ENCODE measurements at places on chromosomes 16 and 17. TPM values are rescaled to one million over a fixed set of nuclear protein-coding genes. Genes with fewer than 3 reads are reported as not detected.

DNA sequence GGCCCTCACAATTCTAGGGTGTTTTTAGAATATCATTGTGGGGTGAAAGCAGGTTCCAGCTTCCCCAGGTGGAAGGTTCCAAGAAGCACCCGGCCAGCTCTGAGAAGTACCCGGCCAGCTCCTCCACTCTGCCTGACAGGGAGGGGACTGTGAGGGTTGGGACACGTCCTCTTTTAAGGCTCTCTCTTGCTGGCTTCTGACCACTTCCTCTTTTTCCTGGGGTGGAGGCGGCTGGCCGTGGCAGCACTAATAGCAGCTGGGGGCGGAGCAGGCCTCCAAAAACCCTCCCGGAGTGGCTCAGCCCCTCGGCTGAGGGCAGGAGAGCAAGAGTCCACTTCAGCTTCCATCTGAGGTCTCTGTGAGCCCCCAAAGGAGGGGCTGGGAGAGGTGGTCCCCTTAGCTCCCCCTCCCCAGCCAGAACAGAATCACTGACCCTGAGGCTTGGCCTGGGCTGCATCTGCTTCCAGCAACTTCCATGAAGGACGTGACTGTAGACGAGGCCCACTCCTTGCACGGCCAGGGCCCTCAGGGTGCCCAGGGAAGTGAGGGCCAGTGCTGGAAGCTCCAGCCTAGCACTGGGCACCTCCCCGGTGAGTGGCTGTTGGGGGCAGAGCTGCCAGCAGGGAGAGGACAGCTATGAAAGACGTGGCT, 26.7 kb upstream of the PLCG2 start:
- no peaks in the 10 kb centered on the region for H3K36me3 ChIP-seq
- no peak overlapping the region for H3K4me3 ChIP-seq
- DNase-seq, result peak; percentile 20
- no peak overlapping the region for H3K27ac ChIP-seq
- 0 out of 2 replicates have a peak, but pooled peaks cover 9% of the 10 kb centered on the region for H3K4me1 ChIP-seq
- H3K27me3 ChIP-seq, result no peaks in the 10 kb centered on the region

GRCh38 chr17:49390548-49391324, 23.9 kb downstream of the PHB1 start:
- no peaks in the 10 kb centered on the region for H3K36me3 ChIP-seq
- no peak overlapping the region for H3K27ac ChIP-seq
- H3K4me3 ChIP-seq, result no peak overlapping the region
- no peaks in the 10 kb centered on the region for H3K27me3 ChIP-seq
- H3K4me1 ChIP-seq, result no peaks in the 10 kb centered on the region

DNA sequence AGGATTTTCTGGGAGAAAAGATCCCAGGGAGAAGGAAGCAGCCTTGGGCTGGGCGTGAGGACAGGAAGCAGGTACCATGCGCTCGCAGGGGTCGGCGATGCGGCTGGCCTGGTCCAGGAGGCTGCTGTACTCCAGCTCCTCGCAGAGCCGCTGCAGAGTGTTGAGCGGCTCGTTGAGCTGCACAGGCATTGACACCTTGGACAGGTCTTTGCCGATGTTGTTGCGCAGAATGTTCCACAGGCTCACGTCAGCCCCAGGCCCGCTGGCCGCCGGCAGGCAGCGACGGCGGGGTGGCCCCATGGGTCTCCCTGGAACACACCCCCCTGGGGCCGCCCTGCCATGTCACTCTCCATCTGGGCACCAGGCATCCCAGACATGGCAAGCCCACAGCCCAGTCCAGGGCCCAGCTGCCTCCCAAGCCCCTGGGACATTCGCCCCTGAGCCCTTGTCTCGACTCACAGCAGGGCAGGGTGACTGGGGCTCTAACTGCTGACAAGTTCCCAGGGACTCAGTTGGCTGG, 8.0 kb downstream of the OSBPL7 start:
- no peaks in the 10 kb centered on the region for H3K4me1 ChIP-seq
- H3K4me3 ChIP-seq, result no peak overlapping the region
- H3K27me3 ChIP-seq, result no peaks in the 10 kb centered on the region
- no peaks in the 10 kb centered on the region for H3K36me3 ChIP-seq
- no peak overlapping the region for H3K27ac ChIP-seq

DNA sequence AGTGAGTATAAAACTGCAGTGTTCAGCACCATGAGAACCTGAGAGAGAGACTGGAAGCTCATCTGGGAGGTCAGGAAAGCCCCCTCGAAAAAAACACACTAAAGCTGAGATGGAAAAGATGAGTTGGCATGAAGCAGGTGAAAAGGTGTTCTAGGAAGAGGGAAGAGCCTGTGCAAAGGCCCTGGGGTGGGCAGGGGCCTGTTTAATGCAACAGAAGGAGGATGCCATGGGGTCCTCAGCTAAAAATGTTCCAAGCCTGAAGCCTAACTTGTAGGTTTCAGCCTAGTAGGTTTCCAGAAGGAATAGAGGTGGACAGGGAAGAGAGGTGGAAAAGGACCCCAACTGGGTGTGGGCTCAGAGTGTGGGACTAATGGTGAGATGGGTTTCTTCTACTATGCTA, 242.3 kb upstream of the ZFHX3 start:
- DNase-seq, result no peak
- H3K4me1 ChIP-seq, result peaks cover 4% of the 10 kb centered on the region
- no peaks in the 10 kb centered on the region for H3K36me3 ChIP-seq
- no peaks in the 10 kb centered on the region for H3K27me3 ChIP-seq

- peaks cover 33% of the 10 kb centered on the region for H3K4me1 ChIP-seq
- no peak overlapping the region for H3K27ac ChIP-seq
- no peaks in the 10 kb centered on the region for H3K27me3 ChIP-seq
- H3K36me3 ChIP-seq, result no peaks in the 10 kb centered on the region
- DNase-seq, result no peak
- no peak overlapping the region for H3K4me3 ChIP-seq
These were observed 27.1 kb downstream of the GABARAPL2 start for GRCh38 chr16:75593308-75593707.

DNA sequence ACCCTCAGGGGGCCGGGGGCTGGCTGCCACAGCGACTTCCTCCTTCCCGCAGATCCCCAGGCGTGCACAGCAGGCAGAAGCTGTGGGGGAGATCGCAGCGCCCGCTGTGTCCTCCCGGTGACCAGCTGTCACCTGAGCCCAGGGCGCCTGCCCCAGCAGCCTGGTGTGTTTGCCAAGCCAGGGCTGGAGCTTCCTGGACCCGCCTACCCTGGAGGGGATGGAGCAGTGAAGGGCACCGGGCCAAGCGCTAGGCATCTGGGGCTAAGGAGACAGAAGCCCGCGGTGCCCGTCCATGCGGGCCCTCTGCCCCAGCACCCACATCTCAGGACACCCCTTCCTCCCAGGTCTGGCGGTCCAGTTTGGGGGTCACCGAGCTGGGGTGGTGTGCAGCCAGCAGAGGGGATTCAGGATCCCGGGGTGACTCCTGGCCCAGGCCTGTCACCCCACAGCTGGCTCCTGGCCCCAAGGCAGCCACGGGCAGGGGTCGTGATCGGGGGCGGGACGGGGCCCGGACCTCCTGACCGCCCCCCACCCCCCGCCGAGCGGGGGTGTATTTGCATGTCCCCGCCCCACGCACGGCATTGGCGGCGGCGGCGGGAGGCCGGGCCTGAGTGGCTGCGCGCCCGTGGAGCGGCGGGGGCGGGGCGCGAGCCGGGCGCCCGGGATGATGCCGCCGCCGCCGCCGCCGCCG, at the start of gene RAB26:
Gene RAB26 (plus strand): TSS at position 645 of the 691 bp plus-strand sequence. CDS start 159 bp downstream, outside the sequence.
- peaks cover 32% of the 10 kb centered on the region for H3K4me1 ChIP-seq
- H3K36me3 ChIP-seq, result 0 out of 2 replicates have a peak, but pooled peaks cover 3% of the 10 kb centered on the region
- H3K27ac ChIP-seq, result peak within 1 kb of the TSS; percentile 50
- peak within 1 kb of the TSS; percentile 79 for H3K4me3 ChIP-seq
- peak; percentile 91 for DNase-seq

GRCh38 chr17:1635675-1636465, 7.2 kb upstream of the SLC43A2 start:
- peaks cover 3% of the 10 kb centered on the region for H3K4me1 ChIP-seq
- H3K36me3 ChIP-seq, result no peaks in the 10 kb centered on the region
- no peak overlapping the region for H3K27ac ChIP-seq
- H3K27me3 ChIP-seq, result no peaks in the 10 kb centered on the region
- no peak for DNase-seq

DNA sequence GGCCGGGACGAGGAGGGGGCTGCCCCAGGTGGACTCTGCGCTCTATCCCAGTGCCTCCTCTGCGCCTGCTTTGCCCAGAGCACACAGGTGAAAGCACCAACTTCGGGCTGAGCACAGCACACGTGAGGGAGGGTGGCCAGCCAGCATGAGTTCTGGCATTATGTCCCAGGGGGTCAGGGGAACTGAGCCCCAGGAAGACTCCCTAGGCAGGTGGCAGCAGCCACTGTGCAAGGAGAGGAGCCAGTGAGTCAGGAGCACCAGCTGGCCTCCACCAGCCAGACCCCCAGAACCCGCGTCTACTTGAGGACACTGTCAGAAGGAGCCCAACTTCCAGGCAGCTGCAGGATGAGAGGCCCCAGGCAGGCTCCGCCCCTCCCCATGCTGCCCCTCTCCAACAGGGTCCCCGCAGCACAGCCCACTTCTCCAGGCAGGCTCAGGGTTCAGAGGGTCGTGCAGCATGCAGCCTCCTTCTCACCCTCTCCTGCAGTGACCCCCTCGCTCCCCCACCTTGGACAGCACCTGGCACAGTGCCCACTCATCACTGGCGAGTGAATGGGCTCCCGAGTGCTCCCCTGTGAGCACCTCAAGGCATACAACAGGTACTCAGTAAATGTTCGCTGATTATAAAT, 44.2 kb upstream of the RASD1 start:
- H3K36me3 ChIP-seq, result no peaks in the 10 kb centered on the region
- H3K27ac ChIP-seq, result no peak overlapping the region
- peak; percentile 32 for DNase-seq

GRCh38 chr17:7841396-7841914, 7.4 kb downstream of the KDM6B start:
- peaks cover 87% of the 10 kb centered on the region for H3K27me3 ChIP-seq
- peak overlapping the region; percentile 94 for H3K4me3 ChIP-seq
- no peak overlapping the region for H3K27ac ChIP-seq
- no peak for DNase-seq
- H3K4me1 ChIP-seq, result peaks cover 27% of the 10 kb centered on the region
- H3K36me3 ChIP-seq, result peaks cover 6% of the 10 kb centered on the region

DNA sequence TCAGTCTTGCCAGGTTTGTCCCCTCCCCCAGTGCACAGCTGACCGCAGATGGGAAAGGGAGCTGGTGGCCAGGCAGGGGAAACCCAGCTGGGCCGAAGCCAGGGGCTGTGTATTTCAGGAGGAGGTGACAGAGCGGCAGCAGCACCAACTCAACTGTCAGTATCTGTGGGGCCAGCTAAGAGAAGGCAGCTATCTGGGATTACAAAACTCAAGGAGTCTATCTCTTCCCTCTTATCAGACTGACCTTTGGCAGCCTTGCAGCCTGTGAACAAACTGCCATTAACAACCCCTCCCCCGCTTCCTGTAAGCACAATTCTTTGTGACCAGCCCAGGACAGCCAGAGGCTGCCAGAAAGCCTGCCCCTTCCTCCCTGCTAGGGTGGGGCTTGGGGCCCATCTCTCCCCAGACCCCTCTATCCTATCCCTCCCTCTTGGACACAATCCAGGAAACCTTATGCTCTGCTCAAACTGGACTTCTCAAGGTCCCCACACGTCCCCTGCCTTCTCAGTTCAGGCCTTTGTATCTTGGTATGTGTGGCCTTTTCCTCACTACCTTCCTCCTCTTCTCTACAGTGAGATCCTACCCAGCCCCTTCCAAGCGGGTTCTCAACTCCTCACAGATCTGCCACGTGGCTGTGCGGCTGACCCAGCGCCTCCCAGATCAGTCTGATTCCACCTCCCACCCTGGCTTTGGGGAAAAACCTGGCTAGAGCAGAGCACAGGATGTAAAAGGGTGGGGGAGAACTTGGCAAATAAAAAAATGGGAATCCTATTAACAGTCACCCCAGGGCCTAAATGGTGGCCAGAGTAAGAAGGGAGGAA, 10.5 kb downstream of the ST3GAL2 start:
- H3K27me3 ChIP-seq, result no peaks in the 10 kb centered on the region
- H3K27ac ChIP-seq, result peak overlapping the region; percentile 93
- H3K36me3 ChIP-seq, result no peaks in the 10 kb centered on the region
- peak overlapping the region; percentile 13 for H3K4me3 ChIP-seq
- H3K4me1 ChIP-seq, result peaks cover 53% of the 10 kb centered on the region

GRCh38 chr17:34358631-34359030, 2.4 kb downstream of the CCL13 start:
- H3K4me1 ChIP-seq, result no peaks in the 10 kb centered on the region
- H3K4me3 ChIP-seq, result no peak overlapping the region
- H3K27ac ChIP-seq, result no peak overlapping the region
- no peaks in the 10 kb centered on the region for H3K27me3 ChIP-seq
- no peaks in the 10 kb centered on the region for H3K36me3 ChIP-seq
- no peak for DNase-seq

DNA sequence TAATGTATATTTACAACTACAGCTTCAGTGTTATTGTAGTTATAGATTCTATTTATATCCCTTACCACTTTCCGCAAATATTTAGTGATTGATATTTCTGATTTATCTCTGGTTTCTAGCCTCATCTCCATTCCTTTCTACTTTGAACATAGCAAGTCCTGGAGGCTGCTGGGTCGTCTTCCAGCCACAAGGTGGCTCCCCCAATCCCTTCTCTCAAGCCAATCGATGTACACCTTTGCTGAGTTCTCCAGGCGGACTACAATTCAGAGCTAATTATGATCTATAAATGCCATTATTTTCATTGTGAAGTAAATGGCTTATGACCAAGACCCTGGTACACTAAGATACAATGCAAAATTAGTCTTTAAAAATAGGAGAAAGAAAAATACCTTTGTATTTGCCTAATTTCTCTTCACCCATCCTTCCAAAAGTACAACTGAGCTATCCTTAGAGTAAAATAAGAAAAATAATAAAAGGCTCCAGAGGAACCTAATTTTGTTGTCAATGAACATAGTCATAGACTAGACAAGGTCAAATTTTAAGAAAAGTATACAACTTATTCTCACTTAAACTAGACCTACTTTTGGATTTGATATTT, 122.1 kb downstream of the SKAP1 start:
- no peak overlapping the region for H3K27ac ChIP-seq
- no peaks in the 10 kb centered on the region for H3K27me3 ChIP-seq
- no peaks in the 10 kb centered on the region for H3K36me3 ChIP-seq

GRCh38 chr17:55341432-55341831, 76.7 kb downstream of the HLF start:
- H3K4me3 ChIP-seq, result no peak overlapping the region
- H3K27ac ChIP-seq, result no peak overlapping the region
- no peaks in the 10 kb centered on the region for H3K4me1 ChIP-seq
- H3K27me3 ChIP-seq, result no peaks in the 10 kb centered on the region

- no peak overlapping the region for H3K4me3 ChIP-seq
- no peaks in the 10 kb centered on the region for H3K27me3 ChIP-seq
- DNase-seq, result no peak
These were observed 12.7 kb upstream of the FOXN1 start for GRCh38 chr17:28493460-28493859.

- H3K36me3 ChIP-seq, result no peaks in the 10 kb centered on the region
- H3K4me3 ChIP-seq, result no peak overlapping the region
- H3K27me3 ChIP-seq, result no peaks in the 10 kb centered on the region
- H3K27ac ChIP-seq, result no peak overlapping the region
- peak; percentile 40 for DNase-seq
These were observed 587 bp downstream of the PLD6 start for GRCh38 chr17:17205368-17206123.

The MAP2K4 gene
- 36.9 TPM for total RNA-seq

The CA4 gene
- 4.9 TPM for total RNA-seq

The HAS3 gene
- 54.9 TPM for total RNA-seq

The UNC13D gene
- total RNA-seq, result 5.9 TPM

The CACNB1 gene
- 13.1 TPM for total RNA-seq

The KRT31 gene
- not detected for total RNA-seq

The GOT2 gene
- 177 TPM for total RNA-seq

The CIBAR2 gene
- not detected for total RNA-seq

The PRSS27 gene
- 0.85 TPM for total RNA-seq

The NTN3 gene
- 1.7 TPM for total RNA-seq

The TNS4 gene
- total RNA-seq, result 4.9 TPM
